ENCODE measurements at places on chromosomes 4 and X.

GRCh38 chr4:137705171-137705783 is 173.0 kb upstream of the PCDH18 start:
- DNase-seq: no peak

- no peak for DNase-seq
Measured at GRCh38 chrX:4825550-4825949, 1112.1 kb upstream of the PRKX start.

DNA sequence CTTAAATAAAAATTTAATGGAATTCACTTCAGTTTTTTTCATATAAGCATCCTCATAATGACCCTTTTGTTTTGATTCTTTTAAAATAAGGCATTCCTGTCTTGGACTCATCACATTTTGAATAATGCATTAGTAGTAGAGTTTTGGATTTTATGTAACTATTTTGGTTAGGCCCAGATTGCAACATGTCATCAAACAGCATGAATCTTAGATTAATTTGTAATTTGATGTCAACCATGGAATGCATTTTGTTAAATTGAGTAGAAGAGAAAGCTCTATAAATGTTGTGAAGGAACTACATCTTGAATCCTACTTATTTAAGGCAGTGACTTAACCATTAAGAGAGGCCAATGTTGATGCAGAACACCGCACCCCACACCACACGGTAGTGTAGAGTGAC is 3.1 kb downstream of the DIAPH2 start:
- DNase-seq: no peak

GRCh38 chr4:123353656-123354055 is 42.9 kb upstream of the SPRY1 start:
- DNase-seq: no peak

- no peak for DNase-seq
Measured at GRCh38 chr4:15765910-15766697, 12.0 kb upstream of the CD38 start.

DNA sequence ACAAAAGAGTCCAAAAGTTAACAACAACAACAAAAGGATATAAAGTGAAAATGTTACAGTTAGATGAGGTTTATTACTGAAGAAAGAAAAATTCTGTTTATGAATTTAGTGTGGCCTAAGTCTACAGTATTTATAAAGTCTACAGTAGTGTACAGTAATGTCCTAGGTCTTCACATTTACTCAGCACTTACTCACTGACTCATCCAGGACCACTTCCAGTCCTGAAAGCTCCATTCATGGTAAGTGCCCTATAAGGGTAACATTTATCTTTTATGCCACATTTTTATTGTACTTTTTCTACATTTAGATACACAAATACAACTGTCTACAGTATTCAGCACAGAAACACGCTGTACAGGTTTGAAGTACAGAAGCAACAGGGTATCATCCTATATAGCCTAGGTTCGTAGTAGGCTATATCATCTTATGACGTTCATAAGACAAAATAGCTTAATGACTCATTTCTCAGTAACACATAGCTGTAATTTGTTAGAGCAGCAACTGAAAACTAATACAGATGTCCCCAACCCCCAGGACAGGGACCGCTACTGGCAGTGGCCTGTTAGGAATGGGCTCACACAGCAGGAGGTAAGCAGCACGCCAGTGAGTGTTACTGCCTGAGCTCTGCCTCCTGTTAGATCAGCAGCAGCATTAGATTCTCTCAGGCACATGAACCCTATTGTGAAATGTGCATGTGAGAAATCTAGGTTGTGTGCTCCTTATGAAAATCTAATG is 61.3 kb downstream of the CENPC start:
- DNase-seq: no peak

DNA sequence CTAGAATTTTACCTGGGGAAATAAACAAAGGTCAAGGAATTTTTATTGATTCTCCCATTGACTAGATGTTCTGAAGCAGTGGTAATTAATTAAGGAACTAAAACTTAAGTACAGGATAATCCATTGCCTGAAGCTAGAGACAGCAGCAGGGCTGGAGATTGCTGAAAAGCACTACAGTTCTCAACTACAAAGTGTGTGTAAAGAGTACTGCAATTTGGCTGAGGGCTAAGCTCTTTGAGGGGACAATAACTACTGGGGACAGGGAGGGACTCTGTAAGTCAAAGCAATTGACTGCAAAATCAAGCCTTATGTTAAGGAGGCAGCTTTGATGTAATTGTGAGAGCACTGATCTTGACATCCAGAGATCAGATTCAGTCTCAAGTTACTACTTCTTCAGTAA is 260.4 kb downstream of the GALNTL6 start:
- DNase-seq: no peak

- DNase-seq: no peak
Measured at GRCh38 chr4:45638641-45639040, 485.2 kb downstream of the GABRG1 start.

DNA sequence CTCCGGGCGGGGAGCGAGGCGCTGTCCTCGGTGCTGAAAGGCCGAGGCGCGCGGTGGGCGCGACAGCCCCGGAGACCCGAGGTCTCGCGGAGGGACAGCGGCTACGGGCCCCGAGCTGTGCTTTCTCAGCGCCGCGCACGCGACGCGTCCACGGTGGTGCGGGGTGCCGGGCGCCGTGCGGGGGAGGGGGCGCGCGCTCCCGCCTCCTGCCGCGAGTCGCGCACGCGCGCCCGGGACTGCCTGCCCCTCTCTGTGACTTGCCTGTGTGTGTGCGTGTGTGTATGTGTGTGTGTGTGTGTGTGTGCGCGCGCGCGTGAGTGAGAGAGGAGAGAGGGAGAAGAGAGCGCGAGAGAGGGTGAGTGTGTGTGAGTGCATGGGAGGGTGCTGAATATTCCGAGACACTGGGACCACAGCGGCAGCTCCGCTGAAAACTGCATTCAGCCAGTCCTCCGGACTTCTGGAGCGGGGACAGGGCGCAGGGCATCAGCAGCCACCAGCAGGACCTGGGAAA is at the start of gene GRIA2:
GRIA2 (plus strand) TSS at position 358 of the 511 bp plus-strand sequence. CDS start 315 bp downstream, outside the sequence.
- DNase-seq: peak; percentile 82

DNA sequence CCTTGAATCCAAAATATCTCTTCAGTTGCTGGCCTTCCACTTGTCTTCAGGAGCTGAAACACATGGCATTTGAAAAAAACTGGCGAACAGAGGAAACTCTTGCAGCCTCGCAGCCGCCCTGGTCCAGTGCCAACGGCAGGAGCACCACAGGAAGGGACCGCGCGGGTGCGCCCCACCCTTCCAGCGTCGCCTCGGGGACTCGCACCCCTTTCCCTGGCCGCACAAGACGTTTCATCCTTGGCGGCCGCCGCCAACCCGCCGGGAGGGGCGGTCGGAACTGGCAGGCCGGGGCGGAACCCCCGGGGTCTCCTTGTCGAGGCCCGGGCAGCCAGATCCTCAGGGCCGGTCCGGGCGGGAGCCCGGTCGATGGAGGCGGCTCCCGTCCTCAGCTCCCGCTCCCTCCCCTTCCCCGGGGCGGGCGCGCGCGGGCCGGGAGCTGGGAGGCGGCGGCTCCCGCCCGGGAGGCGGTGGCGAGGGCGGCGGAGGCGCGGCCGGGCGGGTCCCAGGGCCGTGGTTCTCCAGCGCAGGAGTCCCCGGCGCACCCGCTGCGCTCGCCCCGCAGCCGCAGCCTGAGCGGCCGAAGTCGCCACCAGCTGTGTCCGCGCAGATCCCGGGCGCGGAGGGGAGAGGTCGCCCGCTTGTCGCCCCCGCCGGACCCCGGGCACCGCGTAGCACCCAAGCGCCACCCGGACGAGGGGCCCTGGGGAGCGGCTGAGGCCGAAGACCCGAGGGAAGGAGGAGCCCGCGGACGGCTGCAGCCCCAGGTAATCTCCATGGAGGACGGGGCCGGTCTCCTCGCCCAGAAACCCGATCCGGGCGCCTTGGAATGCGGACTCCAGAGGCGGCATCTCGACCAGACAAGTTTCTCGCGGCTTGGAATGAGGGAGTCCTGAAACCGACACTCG is 886 bp upstream of the NDST3 start:
- DNase-seq: peak; percentile 65

All from cerebellar cortex (tissue), 1 donor.